ENCODE measurements at places on chromosomes 11 and 22.

GRCh38 chr11:69958308-69958707, 119.8 kb upstream of the ANO1 start:
- DNase-seq = no peak

GRCh38 chr22:30884211-30885000, 84.2 kb downstream of the MORC2 start:
- DNase-seq = no peak

GRCh38 chr22:24265734-24266133, 4.9 kb upstream of the SPECC1L start:
- no peak for DNase-seq

DNA sequence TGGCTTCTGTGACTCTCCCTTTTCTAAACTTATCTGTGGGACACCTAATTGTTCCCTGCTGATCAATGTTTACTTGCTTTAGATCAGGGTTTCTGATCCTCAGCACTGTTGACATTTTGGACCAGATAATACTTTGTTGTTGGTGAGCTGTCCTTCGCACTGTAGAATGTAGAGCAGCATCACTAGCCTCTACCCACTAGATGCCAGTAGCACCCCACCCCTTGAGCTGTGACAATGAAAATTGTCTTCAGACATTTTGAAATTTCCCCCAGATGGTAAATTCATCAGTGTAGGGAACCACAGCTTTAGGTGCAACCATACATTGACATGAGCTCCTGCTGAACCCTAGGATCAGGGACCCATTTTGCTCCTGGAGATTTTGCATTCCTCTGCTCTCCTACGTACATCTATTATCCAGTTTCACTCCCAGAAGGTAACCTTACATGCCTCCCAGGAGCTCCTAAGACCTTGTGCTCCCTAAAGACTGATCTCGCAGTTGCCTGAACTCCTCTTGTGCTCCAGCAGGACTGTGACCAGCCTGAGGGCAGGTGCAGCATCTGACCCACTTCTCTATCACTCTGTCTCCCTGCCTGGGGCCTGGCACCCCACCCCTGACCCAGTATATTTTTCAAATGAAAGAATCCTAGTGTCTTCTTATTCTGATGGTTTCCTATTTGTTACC, 107.8 kb downstream of the FAR1 start:
- DNase-seq = no peak

DNA sequence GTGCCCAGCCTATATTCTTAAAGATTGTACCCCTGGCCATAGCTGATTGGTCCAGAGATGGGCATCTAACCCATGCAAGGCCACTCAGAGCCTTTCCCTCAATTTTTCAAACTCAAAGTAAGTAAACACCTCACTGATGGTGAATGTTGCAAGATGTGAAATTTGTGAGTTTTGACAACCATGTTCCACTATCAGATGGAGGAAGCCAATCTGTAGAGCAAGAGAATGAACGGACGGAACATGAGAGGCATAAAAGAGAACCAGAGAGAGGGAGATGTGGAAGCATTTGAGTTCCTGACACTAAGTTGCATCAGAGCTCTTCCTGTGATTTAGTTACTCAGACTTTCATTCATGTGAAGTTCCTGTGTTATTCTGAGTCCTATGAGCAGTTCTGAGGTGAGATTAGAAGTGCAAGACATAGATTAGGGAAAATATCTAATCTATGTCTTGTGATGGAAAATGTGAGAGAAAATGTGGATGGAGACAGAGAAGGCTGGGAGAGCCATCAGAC, 73.3 kb downstream of the PRSS23 start:
- DNase-seq = no peak

GRCh38 chr11:12291766-12292165, 85.6 kb upstream of the PARVA start:
- DNase-seq = no peak

DNA sequence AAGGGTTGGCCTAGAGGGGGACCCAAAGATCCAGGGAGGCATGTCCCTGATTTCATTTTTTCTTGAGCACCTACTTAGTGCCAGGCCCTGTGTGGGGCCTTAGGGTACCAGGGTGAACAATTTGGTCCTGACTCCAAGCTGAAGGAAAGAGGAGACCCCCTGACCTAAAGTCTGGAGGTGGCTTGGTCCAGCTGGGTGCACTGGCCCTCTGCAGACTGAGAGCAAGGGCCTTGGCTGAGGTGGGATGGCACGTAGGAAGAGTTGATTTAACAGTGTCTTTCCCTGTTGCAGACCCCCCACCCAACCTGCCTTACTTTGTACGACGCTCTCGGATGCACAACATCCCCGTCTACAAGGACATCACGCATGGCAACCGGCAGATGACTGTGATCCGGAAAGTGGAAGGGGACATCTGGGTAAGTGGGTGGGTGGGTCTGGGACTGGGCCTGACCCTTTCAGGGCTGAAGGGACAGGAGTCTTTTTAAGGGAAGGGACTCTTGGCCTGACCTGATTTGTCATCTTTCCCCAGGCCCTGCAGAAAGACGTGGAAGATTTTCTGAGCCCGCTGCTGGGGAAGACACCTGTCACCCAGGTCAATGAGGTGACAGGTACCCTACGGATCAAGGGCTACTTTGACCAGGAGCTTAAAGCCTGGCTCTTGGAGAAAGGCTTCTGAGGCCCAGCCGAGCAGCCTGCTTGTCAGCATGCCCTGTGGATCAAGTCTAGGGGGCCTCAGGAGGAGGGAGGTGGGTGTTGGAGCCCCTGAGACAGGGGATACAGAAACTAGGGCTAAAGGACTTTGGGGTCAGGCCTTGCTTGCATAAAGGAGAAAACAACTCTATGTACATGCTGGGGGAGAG, 3.3 kb downstream of the MRPL49 start:
- no peak for DNase-seq

- peak; percentile 43 for DNase-seq
Observed at GRCh38 chr22:39522567-39523300, 2.4 kb downstream of the ATF4 start.

DNA sequence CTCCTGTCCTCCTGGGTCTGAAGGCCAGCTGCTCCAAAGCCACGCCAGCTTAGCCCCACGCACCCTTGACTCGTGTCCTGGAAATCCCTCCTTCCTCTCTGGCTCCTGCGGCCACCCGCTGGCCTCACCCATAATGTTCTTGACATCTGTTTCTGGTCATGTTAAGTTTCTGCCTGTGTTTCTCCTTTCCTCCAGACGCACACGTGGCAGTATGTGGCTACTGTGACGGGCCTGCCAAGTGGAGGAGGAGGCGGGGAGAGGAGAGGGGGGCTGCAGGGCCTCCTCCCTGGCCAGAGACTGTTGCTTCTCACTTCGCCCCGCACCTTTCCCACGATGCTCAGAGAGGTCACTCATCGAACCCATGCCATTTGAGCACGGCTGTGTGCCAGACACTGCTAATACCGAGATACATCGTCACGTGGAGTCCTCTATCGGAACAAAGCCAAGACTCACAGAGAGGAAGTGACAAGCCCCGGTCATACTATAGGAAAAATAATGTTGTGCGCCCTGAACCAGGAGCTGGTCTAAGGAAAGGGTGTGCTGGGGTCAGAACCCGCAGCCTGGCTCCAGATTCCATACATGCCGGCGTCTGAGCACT, 11.5 kb downstream of the C1QTNF6 start:
- DNase-seq = no peak

DNA sequence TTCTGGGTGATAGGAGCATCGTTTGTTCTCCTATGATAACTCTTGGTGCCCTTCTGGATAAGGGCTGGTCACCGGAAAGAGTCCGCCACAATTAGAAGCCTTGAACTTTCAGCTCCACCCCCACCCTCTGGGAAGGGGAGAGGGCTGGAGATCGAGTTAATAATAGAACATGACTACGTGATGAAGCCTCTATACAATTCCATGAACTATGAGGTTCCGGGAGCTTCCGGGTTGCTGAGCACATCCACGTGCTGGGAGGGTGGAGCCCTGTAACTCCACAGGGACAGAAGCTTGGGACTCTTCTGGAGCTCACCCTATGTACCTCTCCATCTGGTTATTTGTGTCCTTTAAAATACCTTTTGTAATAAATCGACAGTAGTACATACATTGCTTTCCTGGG, 40.3 kb downstream of the ARHGAP42 start:
- DNase-seq = no peak

GRCh38 chr11:115645631-115646317, 141.6 kb upstream of the CADM1 start:
- peak; percentile 65 for DNase-seq

DNA sequence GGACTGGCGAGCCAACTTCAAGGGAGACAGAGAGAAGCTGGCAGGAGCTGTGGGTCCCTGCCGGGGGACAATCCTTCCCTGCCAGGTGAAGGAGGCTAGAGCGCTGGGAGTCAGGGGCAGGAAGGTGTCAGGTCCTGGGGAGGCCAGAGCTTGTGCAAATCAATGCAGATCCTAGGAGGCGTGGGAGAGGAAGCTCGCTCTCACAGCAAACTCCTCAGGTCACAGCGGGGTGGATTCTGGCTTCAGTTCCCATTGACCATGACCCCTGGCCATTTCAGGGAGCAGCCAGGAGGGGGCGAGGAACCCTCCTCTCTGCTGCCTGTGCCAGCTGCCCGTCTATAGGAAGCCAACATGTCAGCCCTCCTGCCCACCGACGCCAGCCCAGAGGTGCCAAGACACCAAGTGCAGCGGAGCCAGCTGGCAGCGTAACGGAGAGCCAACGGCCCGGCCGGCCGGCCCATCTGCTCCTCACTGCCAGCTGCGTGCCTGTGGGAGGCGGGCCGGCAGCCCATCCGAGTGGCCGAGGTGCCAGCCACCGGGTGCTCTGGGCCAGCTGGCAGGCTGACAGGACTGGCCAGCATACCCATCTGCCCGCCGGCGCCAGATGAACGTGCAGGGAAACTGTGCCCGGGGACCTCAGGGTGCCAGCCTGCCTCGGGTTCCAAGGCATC, 374.8 kb downstream of the MIAT start:
- DNase-seq = no peak

DNA sequence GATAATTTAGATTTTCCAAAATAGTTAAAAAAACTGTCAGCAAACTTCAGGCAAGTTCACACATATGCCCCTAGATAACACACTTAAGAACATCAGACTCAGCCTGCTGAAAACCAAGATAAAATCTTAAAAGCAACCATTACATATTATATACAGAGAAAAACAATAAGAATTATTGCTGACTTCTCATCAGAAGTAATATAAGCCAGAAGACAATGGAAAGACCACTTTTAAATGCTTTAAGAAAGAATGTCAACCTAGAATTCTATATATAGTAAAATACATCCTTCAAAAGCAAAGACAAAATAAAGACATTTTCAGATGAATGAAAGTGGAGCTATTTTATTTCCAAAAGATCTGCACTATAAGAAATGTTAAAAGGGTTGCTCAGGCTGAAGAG, 37.8 kb upstream of the SC5D start:
- DNase-seq = no peak

DNA sequence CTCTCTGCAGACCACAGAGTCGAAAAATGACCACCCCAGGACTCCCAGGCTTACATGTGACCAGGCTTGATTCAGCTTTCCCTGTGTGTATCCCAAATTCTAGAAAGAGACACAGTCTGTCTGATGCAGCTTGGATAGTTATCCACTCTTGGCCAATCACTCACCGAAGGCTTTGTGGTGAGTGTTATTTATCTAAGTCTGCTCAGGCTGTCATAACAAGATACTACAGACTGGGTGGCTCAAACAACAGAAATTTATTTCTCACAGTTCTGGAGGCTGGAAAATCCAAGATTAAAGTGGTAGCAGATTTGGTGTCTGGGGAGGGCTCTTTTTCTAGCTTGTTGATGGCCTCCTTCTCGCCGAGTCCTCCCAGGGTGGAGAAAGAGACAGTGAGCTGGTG, 63.2 kb downstream of the ZBTB16 start:
- DNase-seq = no peak

GRCh38 chr22:19887256-19887985, 32.7 kb upstream of the GNB1L start:
- DNase-seq = no peak

GRCh38 chr11:29343465-29344333, 673.1 kb downstream of the KCNA4 start:
- DNase-seq = peak; percentile 33

DNA sequence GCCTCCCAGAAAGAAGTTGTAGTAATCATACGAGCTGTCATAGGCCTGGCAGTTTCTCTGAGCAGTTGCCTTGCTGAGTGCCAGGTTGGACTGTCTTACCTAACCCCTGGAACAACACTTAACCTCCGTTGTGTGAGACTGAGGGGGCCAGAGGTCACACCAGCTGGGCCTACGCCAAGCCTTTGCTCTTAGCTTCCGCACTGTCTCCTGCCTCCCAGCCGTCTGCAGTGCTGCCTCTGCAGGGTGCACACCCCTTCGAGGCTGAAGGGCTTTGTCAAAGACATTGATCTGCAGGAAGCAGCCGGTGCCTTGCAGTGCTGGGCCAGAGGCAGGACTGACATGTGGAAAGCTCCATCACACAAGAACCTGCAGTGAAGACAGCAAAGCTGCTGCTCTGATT, 16.7 kb downstream of the TAB1 start:
- no peak for DNase-seq

GRCh38 chr11:10694486-10695239, 1.1 kb upstream of the IRAG1 start:
- DNase-seq = no peak

- DNase-seq = no peak
Observed at GRCh38 chr22:36768141-36768540, 7.8 kb downstream of the IFT27 start.

- DNase-seq = no peak
Observed at GRCh38 chr11:110921742-110922521, 209.7 kb upstream of the ARHGAP20 start.

DNA sequence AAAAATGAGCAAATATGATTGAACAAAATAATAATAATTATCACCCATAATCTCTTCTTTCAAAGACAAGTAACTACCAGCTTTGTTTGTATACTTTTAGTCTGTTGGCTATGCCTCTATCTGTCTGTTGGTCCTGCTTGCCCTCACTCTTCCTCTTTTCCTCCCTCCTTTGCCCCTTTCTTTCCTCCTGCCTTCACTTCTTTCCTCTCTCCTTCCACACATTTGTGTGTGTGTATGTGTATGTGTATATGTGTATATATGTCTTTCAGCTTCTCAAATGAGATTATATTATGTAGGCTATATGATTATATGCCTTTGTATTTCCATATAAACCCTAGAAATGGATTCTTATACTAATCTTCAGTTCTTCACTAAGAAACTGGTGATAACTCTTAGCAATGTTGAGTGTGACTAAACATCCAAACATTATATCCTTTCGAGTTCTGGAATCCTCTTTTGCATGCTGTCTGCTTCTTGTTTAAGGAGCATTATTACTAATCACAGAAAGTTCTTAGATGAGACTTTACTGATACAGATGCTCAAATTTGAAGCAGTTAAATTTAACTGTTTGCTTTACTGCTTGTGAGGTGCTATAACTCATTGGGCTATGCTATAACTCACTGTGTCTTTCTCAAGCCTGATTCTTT, 219.1 kb downstream of the TMEM135 start:
- no peak for DNase-seq
